ENCODE measurements at places on chromosomes 2 and 18. TPM values are rescaled to one million over a fixed set of nuclear protein-coding genes. Genes with fewer than 3 reads are reported as not detected.

TYMS gene
- total RNA-seq: 49.5 TPM

CCDC148 gene
- total RNA-seq: 0.52 TPM

ALLC gene
- total RNA-seq: not detected

GAL3ST2 gene
- 1.3 TPM for total RNA-seq

UGT1A9 gene
- total RNA-seq: not detected

CD28 gene
- total RNA-seq: 0.05 TPM

DPP10 gene
- not detected for total RNA-seq

GNAL gene
- total RNA-seq: 5.9 TPM

CAMKMT gene
- total RNA-seq: 12.2 TPM

SH3RF3 gene
- 58.8 TPM for total RNA-seq

GRCh38 chr2:238853721-238854120 lies 5.8 kb downstream of the TWIST2 start:
- H3K27me3 ChIP-seq: peaks cover 13% of the 10 kb centered on the region
- H3K4me3 ChIP-seq: no peak overlapping the region
- H3K36me3 ChIP-seq: peaks cover 1% of the 10 kb centered on the region
- no peak overlapping the region for H3K27ac ChIP-seq
- DNase-seq: no peak
- peaks cover 13% of the 10 kb centered on the region for H3K4me1 ChIP-seq

GRCh38 chr2:20551260-20551944 lies 99.5 kb downstream of the HS1BP3 start:
- H3K36me3 ChIP-seq: no peaks in the 10 kb centered on the region
- peaks cover 14% of the 10 kb centered on the region for H3K4me1 ChIP-seq

- H3K4me1 ChIP-seq: peaks cover 19% of the 10 kb centered on the region
- H3K36me3 ChIP-seq: no peaks in the 10 kb centered on the region
- H3K27me3 ChIP-seq: no peaks in the 10 kb centered on the region
- H3K27ac ChIP-seq: no peak overlapping the region
- H3K4me3 ChIP-seq: no peak overlapping the region
- DNase-seq: no peak
Observed at GRCh38 chr18:70365361-70365760, 76.5 kb downstream of the SOCS6 start.

GRCh38 chr18:49997558-49997957 lies 184.2 kb upstream of the ACAA2 start:
- no peak overlapping the region for H3K27ac ChIP-seq
- no peak overlapping the region for H3K4me3 ChIP-seq
- no peaks in the 10 kb centered on the region for H3K4me1 ChIP-seq
- peaks cover 11% of the 10 kb centered on the region for H3K27me3 ChIP-seq

- peaks cover 58% of the 10 kb centered on the region for H3K27me3 ChIP-seq
- peaks cover 12% of the 10 kb centered on the region for H3K4me1 ChIP-seq
- H3K27ac ChIP-seq: no peak overlapping the region
- no peak for DNase-seq
- H3K4me3 ChIP-seq: no peak overlapping the region
Observed at GRCh38 chr2:108986916-108987510, 2.0 kb downstream of the EDAR start.

GRCh38 chr18:79309614-79310358 lies 85.9 kb upstream of the NFATC1 start:
- peaks cover 16% of the 10 kb centered on the region for H3K36me3 ChIP-seq
- no peaks in the 10 kb centered on the region for H3K27me3 ChIP-seq
- DNase-seq: no peak
- no peak overlapping the region for H3K27ac ChIP-seq
- no peaks in the 10 kb centered on the region for H3K4me1 ChIP-seq
- H3K4me3 ChIP-seq: no peak overlapping the region
